ENCODE measurements at places on chromosomes 5 and 9. TPM values are rescaled to one million over a fixed set of nuclear protein-coding genes. Genes with fewer than 3 reads are reported as not detected.

- no peak for DNase-seq
Observed at GRCh38 chr9:77906991-77907390, 124.6 kb downstream of the GNAQ start.

- no peak for DNase-seq
Observed at GRCh38 chr9:125330587-125330986, 69.0 kb downstream of the GAPVD1 start.

The IFNW1 gene
- total RNA-seq: 0.23 TPM

The LRRC70 gene
- total RNA-seq: 1.2 TPM

The IL13 gene
- total RNA-seq: 119 TPM
